GM23338 (cell line): ENCODE measurements at places on chromosomes 12 and 14.

GRCh38 chr14:24300326-24300980 is 803 bp downstream of the NOP9 start:
- H3K36me3 ChIP-seq: peaks cover 23% of the 10 kb centered on the region
- no peaks in the 10 kb centered on the region for H3K27me3 ChIP-seq
- DNase-seq: no peak
- no peak overlapping the region for H3K27ac ChIP-seq
- H3K4me3 ChIP-seq: peak overlapping the region; percentile 95

DNA sequence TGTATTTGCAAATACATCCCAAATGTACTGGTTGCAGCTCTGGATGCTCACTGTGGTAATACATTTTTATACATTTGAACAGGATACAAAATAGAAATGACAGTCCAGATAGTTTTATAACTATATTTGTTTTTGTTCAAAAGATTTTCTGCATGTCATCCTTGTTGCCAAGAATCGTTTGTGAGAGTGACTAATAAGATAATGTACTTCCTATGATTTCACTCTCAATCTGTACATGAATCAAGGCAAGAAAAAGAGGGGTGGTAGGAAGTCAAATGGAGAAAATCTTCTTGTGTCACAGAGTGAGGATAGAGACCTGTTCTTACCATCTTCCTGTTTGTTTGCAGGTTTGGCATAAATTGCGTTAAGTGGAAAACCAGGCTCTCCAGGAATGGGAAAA is 13.9 kb downstream of the ARPC3 start:
- H3K27ac ChIP-seq: no peak overlapping the region
- H3K4me1 ChIP-seq: no peaks in the 10 kb centered on the region
- no peaks in the 10 kb centered on the region for H3K27me3 ChIP-seq
- H3K4me3 ChIP-seq: no peak overlapping the region
- peaks cover 31% of the 10 kb centered on the region for H3K36me3 ChIP-seq
- no peak for DNase-seq

- H3K27ac ChIP-seq: no peak overlapping the region
- H3K4me3 ChIP-seq: no peak overlapping the region
- H3K27me3 ChIP-seq: no peaks in the 10 kb centered on the region
- H3K4me1 ChIP-seq: peaks cover 15% of the 10 kb centered on the region; the same call in 1 of the 2 replicates
- DNase-seq: no peak
These were observed 87.6 kb downstream of the PPP2R5C start for GRCh38 chr14:101849125-101849524.

DNA sequence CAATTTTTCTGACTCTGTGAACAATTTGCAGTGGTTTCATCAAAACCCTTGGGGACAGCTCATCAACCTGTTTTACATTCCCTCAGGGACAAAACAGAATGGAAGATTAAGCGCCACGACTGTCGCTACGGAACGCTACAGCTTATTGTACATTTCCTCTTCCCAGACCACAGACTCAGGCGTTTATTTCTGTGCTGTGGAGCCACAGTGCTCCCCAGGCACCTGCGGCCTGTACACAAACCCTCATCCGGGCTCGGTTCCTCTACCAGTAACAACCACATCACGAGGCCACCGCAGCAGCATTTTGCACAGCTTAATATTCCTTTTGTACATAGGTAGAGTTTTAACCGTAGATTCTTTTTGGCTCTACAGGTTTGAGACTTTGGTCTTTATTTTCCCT is 397.4 kb upstream of the OR4E1 start:
- H3K4me3 ChIP-seq: no peak overlapping the region; the same call in 1 of the 2 replicates
- H3K27ac ChIP-seq: no peak overlapping the region
- H3K36me3 ChIP-seq: no peaks in the 10 kb centered on the region
- H3K4me1 ChIP-seq: 0 out of 2 replicates have a peak, but pooled peaks cover 4% of the 10 kb centered on the region
- DNase-seq: no peak

GRCh38 chr12:93741659-93742109 is 64.5 kb downstream of the CRADD start:
- H3K4me3 ChIP-seq: peak overlapping the region; percentile 59
- peaks cover 46% of the 10 kb centered on the region for H3K4me1 ChIP-seq
- peak overlapping the region; percentile 91 for H3K27ac ChIP-seq
